Glomerular endothelial cell (primary cell): ENCODE measurements at places on chromosomes 12 and 14. TPM values are rescaled to one million over a fixed set of nuclear protein-coding genes. Genes with fewer than 3 reads are reported as not detected.
A peak's percentile ranks its signal among the peaks of the same experiment; 100 is the strongest.

- no peak for DNase-seq
These were observed 261.9 kb upstream of the LRIG3 start for GRCh38 chr12:59182191-59182590.

- no peak for DNase-seq
These were observed 11.2 kb downstream of the FAR2 start for GRCh38 chr12:29160230-29160629.

GRCh38 chr12:67245571-67245970, 23.6 kb upstream of the CAND1 start:
- no peak for DNase-seq

DNA sequence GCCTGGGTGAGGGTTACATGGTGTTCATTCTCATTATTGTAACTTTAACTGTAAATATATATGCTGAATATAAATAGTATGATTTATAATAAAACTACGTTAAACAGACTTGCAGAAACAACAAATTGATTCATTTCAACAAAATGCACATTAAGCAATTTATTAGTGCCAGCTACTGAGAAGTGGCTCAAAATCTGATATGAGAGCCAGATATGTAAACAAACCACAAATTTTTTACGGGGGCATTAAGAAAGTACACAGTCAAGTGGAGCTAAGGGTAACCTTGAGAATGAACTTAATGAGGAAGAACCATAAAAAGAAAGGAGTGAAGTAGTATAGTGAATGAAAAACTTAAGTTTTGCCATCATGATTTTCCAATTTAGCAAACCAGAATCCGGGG, 40.3 kb downstream of the CEP128 start:
- no peak for DNase-seq

DNA sequence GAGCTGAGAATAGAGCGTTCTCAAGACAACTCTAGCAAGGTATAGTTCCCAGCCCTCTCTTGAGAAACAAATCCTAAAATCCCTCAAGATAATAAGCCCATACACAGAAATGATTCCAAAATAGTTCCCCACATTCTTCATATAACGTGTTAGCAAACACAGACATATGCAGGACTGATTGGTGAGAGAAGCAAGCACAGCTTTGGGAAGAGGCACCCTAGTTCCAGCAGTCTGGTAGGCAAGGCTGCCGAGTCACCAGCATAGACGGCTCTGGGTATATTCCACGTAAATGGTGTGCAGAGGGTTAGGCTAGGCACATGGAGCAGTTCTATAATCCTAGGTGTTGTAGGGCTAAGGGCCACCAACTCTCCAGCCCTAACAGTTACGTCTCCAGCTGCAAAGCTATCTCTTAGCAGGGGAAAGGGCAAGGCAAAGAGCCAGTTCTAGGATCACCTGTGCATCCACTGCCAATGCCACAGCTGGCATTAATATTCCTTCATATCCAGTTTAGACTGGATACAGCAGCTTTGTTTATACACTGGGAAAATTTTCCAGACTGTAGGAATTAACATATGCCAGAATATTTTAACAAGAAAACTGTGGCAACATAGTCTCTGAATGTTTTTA, 52.9 kb downstream of the SH2B3 start:
- DNase-seq, result no peak

DNA sequence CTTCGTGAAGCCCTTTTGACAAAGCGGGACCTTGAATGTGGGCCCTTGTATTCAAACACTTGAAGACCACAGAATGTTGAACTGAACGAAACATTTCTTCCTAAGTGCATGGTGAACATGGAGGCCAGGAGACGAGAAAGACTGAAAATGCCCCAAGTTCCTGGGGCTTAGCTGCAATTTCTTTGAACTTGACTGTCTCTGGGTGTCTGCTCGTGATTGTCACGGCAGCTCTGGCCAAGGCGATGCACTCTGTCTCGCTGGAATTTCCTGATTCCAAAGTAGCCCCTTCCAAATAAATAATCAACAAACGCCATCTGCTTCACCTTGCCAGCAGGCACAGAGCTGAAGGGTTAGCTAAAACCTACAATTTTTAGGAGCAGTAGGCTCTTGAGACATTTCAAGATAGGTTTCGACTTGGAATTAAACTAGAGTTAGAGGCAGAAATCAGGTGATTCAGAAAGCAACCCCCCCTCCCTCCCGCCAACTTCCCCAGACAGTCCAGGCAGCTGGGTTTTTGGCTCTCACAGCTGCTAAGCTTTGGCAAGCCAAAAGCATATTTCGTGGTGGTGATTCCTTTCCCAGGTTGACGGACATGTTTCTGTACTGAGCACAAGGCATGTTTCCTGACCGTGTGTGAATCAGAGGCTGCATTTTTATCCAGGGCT, 13.5 kb upstream of the IRF2BPL start:
- no peak for DNase-seq

- DNase-seq, result no peak
These were observed 14.6 kb downstream of the ATXN7L3B start for GRCh38 chr12:74552201-74552600.

GRCh38 chr12:120801146-120801545, 75.5 kb downstream of the ACADS start:
- no peak for DNase-seq

DNA sequence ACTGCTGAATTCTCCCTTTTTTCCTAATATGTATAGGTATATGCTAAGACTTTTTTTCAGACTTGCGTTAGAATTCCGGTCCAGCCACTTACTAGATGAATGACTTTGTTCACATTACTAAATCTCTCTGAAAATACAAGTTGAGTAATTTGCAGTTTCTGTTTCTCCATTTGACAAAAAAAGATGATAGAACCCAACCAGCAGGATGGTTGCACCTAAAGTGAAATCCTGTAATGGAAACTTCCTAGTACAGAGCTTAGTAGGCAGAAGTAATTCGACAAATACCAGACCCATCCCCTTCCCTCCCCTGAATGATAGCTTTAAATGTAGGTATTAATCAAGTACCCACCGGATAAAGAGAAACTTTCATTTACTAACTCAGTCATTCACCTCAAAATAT, 113.6 kb upstream of the RAP1B start:
- DNase-seq, result no peak

- peak; percentile 47 for DNase-seq
These were observed 5.7 kb upstream of the NOS1 start for GRCh38 chr12:117367006-117367638.

- no peak for DNase-seq
These were observed 186.3 kb upstream of the EGLN3 start for GRCh38 chr14:34137001-34137745.

DNA sequence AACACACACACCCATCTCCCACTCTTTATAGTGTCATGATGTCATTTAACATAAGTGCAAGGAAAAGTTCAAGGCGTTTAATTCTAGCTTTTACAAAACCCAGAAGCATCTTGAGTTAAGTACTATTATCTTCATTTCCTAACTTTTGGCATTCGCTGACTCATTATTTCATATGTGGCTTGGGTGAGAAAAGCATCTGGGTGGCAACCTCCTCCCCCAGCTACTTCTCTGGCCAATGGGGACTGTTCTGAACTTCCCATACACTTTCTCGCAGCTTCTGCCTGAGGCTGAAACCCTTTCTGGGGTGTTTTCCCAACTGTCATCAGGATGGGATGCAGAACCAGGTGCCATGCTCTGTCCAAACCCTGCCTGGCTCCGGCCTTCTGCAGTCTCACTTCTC, 2.8 kb upstream of the MARK3 start:
- DNase-seq, result no peak

DNA sequence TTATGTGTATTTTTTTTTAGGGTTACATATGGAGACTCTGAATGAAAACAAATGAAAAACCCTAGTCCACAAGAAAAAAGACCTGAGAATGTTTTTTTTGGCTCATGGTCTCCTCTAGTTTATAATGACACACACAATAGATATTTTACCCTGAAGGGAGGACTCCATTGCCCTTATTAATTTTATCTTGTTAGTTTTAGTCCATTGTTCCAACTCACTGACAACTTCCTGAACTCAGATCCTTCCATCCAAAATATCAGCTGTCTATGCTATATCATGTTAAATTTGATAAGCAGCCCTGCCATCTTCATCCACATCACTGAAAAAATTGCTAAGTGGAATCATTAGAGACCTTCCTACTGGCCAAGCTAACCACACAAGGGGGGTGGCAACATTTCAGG, 232.1 kb downstream of the MON2 start:
- DNase-seq, result no peak

GRCh38 chr12:88111074-88111652, 30.7 kb downstream of the CEP290 start:
- DNase-seq, result peak; percentile 31

- DNase-seq, result no peak
These were observed 14.3 kb downstream of the PPP1R12A start for GRCh38 chr12:79920421-79921238.

- DNase-seq, result no peak
These were observed 17.0 kb downstream of the CLEC14A start for GRCh38 chr14:38238878-38239277.

DNA sequence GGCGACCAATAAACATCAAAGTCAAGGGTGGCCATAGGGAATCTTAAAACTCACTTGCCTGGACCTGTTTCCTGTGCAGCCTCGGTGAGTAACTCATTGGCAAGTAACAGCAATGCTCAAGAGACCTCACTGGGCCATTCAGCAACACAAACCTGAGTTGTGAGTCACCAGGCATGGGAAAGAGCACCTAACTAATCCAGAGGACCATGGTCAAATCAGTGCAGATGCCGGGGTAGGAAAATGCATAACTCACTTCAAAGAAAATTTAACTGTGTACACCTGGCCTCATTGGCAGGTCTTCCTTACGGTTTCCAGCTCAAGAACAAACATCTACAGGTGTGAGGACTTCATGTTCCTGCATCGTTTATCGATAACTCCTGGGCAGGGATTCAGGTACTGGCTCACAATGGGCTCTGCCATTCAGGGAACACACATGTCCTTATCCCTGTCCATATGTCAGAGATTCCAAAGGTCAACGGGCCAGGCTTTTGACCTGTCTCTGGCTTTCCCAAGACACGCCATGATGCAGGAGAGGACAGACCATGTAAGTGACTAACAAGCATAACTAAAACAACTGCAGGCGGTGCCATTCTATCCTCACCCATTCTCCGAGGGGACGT, 211.8 kb downstream of the ANO2 start:
- DNase-seq, result no peak

DNA sequence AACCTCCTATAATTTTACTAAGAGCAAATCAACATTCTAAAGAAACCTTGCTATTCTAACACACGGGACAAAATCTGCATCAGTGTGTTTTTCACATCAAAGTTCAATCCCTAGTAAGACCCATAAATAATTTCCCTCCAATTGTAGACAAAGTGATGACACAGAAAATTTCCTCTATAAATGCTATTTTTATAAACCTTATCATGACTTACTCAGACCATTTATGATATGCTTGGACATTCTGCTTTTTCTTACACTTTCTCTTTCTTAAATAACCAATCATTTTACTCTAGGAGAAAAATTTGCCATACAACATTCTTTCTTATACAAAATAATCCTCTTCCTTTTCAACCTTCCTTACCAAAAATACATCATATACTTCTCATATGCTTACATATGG, 67.0 kb downstream of the SDR9C7 start:
- no peak for DNase-seq

GRCh38 chr12:25714198-25714984, 161.3 kb upstream of the LMNTD1 start:
- no peak for DNase-seq

DNA sequence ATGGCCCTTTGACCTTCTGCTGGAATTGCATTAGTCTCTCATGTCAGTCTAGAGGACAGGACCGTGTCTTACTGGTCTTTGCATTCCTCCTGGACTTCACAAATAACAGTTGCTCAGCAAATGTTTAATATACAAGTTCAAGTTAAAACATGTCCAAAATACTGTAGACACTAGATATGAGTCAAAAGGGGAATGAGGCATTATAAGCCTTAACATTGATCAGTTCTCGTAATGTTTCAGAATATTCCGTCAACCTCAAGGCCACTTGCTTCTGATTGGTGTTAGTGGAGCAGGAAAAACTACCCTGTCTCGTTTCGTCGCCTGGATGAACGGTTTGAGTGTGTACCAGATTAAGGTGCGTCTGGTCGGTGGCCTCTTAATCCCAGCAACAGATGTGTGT, 59.9 kb downstream of the HSP90AA1 start:
- DNase-seq, result no peak

DNA sequence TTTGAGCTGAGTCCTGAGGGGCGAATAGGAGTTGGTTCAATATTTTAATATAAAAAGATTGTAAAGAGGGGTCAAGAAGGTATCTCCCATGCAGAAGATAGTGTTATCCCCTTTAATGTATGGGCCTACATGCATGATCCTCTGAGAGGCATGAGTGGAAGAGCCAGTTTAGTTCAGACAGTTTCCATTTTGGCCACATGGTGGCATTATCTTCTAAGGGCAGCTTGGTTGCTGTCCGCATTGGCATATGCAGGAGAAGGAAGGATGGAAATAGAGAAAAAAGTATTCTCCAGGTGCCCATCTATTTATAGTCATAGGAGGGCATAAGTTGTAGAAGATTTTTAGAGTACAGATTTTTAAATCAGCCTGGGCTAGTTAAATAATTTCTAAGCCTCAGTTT, 5.4 kb downstream of the SAMD4A start:
- no peak for DNase-seq

DNA sequence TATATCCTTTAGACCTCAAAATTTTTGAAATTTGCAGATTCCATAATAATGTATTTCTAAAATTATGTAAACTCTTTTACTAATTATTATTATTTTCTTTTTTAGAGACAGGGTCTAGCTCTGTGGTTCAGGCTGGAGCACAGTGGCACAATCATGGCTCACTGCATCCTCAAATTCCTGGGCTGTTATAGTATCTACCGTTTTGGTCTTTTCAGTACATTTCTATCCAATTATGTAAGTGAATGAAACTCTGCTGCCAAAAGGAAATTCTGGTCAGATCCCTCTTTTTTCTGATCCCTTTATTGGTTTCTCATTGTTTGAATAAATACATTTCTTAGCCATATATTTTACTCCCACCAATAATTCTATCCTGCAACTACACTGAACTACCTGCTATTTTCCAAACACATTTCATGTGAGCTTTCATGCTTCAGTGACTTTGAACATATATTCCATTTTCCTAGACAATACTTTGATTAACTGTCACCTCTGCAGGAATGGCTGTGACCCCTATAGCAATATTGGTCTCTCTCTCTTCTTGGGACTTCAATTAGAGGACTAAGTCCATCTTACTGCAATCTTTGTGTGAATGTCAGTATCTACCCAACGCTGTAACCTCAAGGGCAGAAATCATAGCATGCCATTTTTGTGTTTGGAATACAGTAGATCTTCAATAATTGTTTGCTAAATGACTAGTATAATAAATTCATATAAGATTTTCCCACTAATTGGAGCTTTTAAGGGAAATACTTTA, 183.2 kb downstream of the NTS start:
- DNase-seq, result no peak

GRCh38 chr12:131223171-131223761, 269.6 kb downstream of the ADGRD1 start:
- no peak for DNase-seq

SLC5A8 gene
- not detected in 2 replicates for total RNA-seq

TNFAIP2 gene
- 59.6 and 136 TPM in 2 replicates for total RNA-seq

BCL11B gene
- total RNA-seq, result 0.18 TPM in 1 of 2 replicates, not detected in the other

FLRT2 gene
- 80.6 and 153 TPM in 2 replicates for total RNA-seq

RPS6KL1 gene
- total RNA-seq, result 18.6 and 25.7 TPM in 2 replicates

COL2A1 gene
- not detected in 2 replicates for total RNA-seq

VWF gene
- 519 and 1,804 TPM in 2 replicates for total RNA-seq

CLEC1A gene
- 12.8 and 20.0 TPM in 2 replicates for total RNA-seq

CFAP54 gene
- 7.5 and 11.7 TPM in 2 replicates for total RNA-seq
